ENCODE measurements at places on chromosomes 2 and 18.

- DNase-seq: no peak
Measured at GRCh38 chr2:195470622-195471021, 186.4 kb upstream of the SLC39A10 start.

DNA sequence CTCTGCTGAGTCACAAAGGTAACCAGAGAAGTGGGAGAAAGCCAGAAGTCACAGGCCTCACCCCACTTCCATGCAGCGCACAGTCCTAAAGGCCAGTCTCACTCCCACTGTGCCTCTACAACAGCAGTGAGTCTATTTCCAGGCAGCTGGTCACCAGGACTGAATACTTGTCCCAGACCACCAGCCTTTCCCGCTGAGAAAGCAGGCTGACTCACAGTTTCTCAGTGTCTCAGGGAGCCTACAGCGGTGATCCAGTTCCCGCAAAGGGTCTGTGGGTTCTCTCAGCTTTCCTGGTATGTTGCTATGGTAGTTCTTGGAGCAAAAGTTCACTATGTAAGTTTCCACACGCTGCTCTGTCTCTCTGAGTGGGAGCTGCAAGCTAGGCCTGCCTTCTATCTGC lies 622.5 kb downstream of the RNF144A start:
- DNase-seq: no peak

DNA sequence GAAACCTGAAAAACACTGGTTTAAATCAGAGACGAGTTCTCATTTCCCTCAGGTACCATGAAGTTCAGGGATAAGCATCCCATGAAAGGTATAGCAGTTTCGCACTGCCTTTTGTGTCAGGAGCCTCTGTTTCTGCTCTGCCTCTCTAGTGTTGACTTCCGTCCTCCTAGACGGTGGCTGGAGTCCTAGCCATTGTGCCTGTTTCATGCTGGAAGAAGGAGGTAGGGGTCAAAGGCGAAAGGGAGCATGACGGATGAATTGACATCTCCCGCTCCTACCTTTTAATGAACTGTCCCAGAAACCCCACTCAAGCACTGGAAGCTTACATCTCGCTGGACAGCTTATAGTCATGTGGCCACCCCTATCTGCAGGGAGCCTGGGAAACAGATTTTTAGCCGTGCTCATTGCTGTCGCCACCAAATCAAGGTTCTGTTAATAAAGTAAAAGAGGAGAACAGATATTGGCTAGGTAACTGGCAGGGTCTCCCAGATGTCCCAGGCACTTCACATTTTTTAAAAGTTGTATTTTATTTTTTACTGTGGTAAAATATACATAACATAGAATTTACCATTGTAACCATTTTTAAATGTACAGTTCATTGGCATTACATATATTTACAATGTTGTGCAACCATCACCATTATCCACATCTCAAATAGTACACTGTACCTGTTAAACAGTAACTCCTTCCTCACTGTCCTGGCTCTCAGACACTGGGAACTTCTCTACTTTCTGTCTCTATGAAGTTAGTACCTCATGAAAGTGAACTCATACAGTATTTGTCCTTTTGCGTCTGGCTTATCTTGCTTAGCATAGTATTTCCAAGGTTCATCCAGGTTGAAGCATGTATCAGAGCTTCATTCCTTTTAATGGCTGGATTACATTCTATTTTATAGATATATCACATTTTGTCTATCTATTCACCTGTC lies 55.0 kb upstream of the CTLA4 start:
- no peak for DNase-seq

DNA sequence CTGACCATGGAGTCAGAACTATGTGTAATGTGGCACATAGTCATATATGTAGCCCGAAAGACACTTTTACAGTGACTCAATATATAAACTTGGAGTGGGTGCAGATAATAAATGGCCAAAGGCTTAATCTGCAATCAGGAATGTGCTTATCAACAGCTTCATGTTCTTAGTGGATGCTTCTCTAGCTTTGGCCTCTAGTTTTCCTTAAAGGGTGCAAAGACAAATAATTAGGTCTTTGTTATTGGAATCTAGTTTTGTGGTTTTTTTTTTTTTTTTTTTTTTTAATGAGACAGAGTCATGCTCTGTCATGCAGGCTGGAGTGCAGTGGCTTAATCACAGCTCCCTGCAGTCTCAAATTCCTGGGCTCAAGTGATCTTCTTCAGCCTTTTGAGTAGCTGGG lies 625.6 kb downstream of the EPHA4 start:
- DNase-seq: no peak

DNA sequence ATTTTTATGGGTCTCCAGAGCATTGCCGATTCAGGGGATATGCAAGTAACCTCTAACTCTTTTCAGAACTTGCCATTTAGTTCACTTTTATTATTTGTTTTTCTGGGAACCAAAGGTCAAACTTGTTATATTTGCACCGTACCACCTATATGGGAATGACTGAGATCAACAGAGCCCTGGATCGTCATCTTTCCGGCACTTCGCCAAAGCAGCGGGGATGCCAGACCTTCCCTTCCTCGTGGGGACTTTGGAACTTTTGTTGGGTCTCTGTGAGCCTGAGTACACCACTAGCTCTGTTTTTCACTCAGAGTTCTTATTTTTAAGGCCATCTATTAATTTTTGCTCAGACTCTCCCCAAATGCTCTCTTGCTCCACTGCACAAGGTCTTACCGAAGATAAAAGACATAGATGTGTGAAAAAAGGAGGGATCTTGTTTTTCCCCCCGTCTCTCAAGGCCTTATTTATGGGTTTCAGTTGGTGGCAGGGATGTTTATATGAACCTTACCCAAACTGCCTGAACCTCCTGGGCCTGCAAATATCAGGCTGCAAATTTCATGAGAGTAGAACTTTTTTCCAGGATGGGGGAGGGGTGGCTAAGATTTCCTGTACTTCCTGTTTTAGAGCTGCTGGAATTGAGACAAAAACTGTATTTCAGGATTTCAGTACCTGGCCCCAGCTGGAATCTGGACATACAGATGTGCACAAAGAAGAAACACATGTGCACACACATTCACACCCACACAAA lies 350.3 kb downstream of the HRH4 start:
- no peak for DNase-seq
